ENCODE measurements at places on chromosomes 6 and 20. TPM values are rescaled to one million over a fixed set of nuclear protein-coding genes. Genes with fewer than 3 reads are reported as not detected.

Gene OOEP
- not detected for total RNA-seq

Gene SCUBE3
- 1.0 TPM for total RNA-seq

Gene RHAG
- not detected for total RNA-seq

Gene PTPRT
- not detected for total RNA-seq

Gene DOK5
- total RNA-seq = 0.53 TPM
